ENCODE measurements at places on chromosomes 1 and 21.

GRCh38 chr21:35404247-35404646 is 355.1 kb upstream of the RUNX1 start:
- no peak for DNase-seq

DNA sequence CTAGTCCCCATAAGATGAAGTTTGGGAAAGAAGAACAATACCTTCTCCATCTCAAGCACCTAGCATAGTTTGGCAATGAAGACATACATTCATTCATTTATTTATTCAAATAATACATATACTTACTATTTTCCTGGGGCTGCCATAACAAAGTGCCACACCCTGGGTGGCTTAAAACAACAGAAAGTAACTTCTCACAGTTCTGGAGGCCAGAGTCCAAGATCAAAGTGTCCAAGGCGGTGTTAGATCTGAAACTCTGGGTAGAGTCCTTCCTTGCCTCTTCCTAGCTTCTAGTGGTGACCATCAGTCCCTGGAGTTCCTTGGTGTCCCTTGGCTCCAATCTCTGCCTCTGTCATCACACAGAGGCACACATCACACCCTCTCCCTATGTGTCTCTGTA is 112.1 kb upstream of the IGSF21 start:
- no peak for DNase-seq

- DNase-seq: no peak
Measured at GRCh38 chr1:43021547-43022474, 63.1 kb upstream of the SLC2A1 start.

- DNase-seq: no peak
Measured at GRCh38 chr1:26164036-26164860, 4.5 kb downstream of the C1orf232 start.

- DNase-seq: peak; percentile 54
Measured at GRCh38 chr1:109298666-109299557, 7.9 kb downstream of the MYBPHL start.

- no peak for DNase-seq
Measured at GRCh38 chr1:239353536-239353935, 32.8 kb upstream of the CHRM3 start.

GRCh38 chr1:110601332-110601731 is 4.8 kb downstream of the KCNA2 start:
- DNase-seq: no peak

DNA sequence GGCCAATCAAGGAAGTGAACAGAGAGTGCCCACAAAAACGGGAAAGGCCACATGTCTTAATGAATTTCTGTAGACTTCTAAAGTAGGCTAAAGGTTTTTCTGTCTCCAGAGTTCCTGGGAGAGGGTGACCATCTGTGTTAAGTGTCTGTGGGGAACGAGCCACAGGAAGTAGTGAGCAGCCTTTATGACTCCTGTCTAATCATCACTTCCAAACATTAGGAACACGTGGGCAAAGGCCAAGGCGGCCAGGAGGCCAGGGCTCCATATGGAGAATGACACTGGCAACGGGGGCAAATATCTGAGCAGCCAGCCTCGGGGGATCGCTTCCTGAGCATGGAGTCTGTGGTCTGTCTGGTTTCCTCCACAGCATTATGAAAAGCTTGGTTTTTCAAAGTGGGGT is 7.1 kb downstream of the FAM89A start:
- DNase-seq: no peak

DNA sequence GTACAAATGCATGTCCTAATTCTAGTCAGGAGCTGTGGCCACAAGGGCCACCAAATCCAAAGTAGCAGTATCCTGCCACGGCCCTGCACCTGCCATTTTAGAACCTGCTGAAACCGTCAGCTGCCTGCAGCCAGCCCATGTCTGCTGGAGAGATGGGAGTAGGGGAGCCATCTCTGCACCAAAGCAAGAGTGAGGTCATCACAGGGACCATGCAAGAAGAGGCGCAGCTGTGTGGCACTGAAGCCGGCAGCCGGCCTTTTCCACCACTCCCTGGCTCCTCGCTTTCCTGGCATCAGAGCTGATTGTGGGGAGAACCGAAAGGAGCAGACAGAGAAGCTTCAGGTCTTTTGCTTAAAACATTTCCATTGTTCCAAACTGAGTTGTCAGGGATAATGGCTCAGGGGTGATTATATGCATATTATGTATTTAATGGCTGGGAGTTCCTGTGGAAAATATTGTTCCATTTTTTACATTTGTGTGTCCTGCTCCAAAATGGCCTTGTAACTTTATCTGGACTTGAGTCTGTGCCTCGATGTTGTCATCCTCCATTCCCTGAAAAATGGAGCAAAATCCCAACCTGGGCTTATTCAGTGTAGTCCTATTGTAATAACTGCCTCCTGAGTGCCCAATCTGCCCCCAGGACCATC is 18.7 kb upstream of the NBL1 start:
- DNase-seq: no peak

DNA sequence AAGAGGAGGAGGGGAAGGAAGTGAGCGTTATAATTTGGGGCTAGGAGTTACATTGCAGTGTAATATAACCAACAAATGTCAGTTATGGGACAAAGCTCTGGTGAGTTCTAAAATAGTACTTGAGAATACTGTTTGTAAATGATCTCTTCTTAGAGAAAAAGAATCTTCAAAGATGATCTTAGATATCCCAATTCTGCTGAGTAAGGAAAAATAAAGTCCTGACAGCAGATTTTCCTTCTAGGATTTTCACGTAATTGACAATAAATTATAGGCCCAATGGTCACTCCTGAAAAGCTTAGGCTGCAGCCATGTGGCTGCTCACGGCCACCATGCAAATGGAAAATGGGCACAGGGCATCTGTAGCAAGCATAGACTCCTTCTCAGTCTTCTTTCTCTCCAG is 241.6 kb downstream of the SIPA1L2 start:
- DNase-seq: no peak

GRCh38 chr1:162500805-162501204 is 3.2 kb downstream of the UHMK1 start:
- DNase-seq: no peak

DNA sequence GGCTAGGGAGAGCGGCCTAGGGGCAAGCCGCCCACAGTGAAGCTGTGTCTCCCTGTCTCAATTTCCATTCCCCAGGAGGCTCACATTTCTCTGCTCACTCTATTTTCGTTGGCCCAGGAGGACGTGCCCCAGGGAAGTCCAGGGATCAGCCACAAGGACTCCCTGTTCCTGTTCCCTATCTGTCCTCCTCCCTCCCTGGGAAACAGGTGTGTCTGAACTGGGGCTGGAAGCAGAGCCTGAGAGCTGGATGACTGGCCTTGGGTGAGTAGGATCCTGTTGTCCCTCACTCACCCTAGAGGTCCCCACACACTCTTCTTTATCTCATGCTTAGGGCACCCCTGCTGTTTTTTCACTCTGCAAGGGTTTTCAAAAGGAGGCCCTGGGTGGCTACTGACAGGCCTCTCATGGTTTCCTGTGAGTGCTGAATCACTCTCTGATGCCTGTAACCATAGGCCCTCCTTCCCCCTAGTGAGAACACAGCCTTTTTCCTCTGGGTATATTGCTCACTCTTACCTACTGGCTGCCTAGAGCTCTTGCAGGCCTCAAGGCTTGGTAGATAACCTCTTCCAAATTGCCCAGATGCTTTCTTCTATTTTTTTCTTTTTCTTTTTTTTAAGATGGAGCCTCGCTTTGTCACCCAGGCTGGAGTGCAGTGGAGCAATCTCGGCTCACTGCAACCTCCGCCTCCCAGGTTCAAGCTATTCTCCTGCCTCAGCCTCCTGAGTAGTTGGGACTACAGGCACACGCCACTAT is 3.3 kb upstream of the UTP11 start:
- DNase-seq: no peak

DNA sequence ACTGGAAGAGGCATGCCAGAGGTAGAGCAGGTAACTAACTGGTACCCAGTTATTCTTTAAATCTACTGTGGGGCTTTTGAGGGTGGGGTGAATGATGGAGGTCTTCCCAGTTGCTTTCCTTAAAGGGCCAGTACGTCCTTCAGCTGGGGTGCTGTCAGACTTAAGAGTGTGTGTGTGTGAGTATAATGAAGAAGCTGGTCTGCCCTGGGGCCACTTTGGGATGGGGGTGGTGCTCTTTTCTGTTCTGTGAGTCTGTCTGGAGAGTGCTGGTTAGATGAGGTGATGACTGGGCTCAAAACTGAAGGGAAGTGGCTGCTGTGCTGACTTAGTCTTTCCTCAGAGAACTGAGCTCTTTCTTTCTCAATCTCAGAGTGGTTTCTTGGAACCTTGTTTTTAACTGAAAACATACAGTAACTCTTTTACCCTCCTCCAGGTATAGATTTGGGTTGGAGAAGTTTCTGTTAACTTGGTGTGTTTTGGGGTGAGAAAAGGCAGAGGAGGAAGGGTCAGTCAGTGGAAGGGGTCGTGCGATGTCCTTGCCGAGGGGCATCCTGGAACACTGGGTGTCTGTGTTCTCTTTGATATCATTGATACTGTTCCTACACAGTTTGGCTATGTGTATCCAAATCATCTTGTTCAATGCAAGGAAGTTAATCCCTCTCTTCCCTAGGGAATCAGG is 746 bp downstream of the MACF1 start:
- peak; percentile 61 for DNase-seq

DNA sequence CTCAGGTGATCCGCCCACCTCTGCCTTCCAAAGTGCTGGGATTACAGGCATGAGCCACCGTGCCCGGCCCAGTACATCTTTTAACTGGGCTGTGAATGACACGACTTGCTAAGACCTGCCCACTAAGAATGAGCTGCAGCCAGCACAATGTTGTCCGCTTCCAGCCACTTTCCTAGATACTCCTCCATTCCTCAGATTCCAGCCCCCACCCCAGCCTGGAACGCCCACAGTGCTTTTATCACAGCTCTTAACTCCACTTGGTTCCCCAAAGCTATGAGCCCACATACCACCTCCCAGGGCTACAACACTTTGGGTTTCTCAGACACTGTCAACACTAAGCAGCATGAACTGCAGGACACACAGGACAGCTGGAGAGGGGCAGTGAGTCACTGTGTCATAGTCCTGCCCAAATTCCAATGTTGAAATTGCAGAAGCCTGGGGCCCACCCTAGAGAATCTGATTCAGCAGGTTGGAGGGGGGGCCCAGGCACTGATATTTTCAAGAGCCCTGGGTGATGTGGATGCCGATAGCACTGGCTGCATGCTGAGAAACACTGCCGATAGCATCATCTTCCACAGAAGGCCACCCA is 58.0 kb downstream of the ACBD3 start:
- no peak for DNase-seq
